Activated CD4-positive, alpha-beta T cell treated with anti-CD3 and anti-CD28 coated beads for 24 hours (primary cell): ENCODE measurements at places on chromosomes 12 and 14.

DNA sequence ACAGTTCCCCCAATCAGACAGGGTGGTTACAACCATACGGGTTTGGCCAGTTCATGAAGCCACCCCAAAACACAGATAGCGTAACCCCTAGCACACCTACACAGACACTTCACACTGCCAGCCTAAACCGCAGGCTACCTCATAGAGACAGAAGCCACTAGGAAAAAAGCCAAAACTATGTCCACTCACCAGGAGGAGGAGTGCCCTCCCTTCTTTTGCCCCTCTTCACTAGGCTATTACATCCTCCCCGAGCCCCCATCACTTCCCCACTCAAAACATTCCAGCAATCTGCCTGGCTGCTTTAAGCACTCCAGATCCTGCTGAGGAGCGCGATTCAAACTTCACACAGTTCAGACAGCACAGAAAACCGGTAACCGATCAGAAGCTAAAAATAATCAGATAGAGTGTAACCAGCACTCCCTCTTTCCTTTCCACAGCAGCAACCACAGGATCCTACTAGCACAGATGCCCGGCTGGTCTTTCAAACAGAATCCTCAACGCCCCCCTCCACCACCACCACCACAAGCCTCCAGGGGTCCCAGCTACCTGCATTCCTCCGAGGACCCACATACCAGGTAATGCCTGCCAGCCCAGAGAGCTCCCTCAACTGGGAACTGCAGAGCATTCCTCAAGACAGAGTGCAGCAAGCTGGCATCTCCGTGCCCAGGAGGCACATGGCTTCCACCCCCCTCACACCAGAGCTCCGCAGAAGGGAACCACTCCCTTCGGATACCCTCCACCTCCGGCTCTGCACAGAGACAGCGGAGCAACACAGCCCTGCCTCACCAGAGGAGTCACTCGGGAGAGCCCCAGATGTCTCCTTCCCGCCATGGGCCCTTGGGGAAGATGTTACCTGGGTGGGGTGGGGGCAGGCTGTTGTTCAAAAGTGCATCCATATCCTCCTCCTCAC, 1.5 kb downstream of the CHD4 start:
- no peak for DNase-seq

GRCh38 chr12:47801904-47802246, 17.8 kb downstream of the HDAC7 start:
- DNase-seq: no peak

DNA sequence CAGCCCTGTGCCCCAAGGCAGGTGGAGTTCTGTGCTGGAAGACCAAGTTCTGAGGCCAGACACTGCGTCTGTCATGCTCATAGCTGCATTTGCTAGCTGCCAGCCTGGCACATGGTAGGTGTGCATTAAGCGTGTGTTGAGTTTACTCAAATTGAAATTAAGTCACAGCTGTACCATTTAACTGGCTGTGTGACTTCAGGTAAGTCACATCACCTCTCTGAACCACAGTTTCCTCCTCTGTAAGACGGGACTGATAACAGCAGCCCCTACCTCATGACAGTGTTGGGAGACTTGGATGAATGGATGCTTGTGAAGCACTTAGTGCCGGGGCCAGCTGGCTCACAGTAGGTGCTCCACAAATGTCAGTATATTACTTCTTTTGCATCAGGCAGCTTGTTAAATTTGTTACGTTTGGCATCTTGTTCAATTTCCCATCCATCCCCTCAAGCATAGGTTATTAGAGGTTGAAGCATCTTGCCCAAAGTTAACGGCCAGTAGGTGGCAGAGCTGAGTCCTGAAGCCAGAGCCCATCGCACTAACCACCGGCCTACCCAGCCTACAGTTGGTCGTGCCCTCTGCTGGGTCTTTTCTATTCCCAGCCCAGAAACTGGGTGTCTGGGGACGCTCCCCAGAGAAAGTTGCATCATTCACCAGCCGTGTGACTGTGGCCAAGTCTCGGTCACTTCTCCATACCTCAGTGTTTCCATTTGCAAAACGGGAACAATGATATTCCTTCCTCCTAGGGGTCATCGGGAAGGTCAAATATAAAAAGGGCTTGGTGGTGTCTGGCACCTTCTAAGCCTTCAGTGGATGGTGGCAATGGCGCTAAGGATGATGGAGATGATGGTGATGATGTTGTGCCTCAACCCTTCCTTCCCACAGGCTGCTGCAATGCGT, 4.5 kb downstream of the DAO start:
- DNase-seq: peak; percentile 53

DNA sequence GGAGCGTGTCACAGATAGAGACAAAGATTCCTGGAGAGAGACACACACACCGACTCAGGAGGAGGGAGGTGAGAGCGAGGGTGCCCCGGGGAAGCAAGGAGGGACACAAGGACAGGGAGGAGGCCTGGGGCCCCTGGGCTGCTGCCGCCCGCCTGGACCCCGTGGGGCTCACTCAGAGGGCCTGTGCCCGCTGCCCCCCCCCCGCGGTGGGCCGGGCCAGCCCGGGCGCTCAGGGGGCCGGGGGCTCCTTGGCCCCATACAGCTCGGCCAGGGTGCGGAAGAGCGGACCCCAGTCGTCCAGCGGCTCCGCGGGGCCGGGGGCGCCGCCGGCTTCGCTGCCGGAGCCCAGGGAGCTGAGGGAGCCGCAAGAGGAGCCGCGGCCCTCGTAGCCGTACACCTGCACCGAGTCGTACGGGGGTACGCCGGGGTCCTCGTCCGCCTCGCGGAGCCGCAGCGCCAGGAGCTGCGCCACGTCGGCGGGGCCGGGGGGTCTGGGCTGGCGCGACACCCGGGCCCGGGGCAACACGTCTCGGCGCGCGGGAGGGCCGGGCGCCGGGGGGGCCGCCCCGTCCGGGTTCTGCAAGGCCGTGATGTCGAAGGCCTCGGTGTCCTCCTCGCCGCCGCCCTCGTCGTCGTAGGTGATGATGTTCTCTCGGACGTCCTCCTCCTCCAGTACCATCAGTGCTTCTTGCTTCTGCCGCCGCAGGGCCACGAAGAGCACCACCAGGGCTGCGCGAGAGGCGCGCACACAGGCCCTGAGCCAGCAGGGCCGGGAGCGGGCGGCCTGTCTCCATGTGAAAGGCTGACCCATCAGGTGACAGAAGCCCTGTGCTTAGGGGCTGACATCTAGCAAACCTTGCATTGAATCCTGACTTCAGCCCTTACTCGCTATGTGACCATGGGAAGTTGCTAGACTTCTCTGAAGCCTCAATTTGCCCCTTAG, 6.0 kb downstream of the PSMB11 start:
- no peak for DNase-seq

DNA sequence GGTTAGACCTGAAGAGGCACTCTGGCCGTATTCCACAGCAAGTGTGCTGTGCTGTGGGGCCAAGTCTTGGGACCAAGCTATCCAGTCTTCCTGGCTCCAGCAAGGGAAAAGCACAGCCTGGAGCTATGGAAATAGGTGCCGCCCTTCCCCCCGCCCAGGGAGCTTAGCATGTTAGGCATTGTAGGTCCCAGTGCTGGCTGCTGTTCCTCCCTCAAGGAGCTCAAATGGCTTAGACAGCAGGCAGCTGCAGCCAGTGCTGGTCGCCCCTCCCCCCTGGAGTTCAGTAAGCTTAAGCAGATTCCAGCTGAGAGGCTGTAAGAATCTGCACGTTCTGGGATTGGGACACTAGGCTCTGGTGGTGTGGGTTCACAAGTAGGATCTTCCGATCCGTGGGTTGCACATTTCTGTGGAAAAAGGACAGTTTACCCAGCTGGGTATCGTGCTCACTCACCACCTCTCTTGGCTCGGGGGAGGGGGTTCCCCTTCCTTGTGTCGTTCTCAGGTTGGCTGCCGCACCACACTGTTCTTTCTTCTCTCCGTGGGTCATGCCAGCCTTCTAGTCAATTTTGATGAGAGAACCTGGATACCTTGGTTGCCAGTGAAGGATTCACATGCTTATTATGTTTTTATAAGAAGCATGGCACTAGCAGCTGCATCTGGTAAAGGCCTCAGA, 127.3 kb downstream of the CNTN1 start:
- DNase-seq: no peak

DNA sequence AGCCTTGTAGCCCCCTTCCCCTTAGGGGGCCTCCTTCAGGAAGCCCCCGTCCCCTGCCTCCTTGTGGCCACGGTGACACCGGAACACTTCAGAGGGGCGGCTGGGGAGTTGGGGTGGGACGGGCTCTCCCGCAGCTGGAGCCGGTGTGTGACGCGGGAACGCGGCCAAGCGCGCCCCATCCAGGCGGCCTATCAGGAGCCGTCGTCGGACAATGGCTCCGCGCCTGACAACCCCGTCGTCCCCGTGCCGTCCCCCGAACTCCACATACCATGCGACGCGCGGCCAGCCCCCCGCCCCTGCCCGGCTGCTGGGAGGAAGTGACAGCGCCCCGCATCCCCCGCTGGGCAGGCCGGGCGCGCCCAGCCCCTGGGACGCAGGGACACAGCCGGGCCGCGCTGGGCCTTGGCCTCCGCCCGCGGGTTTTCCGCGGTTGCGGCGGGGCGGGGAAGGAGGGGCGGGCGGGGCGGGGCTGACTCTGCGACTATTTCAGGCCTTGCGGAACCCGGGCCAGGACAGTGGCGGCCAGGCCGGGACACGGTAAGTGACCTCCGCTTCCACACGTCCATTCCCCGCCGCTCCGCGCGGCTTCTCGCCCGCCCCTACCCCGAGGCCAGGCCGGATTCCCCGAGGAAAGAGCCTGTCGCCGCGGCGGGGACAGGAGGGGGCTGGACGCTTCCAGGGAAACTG, at the start of gene TNFAIP2:
TNFAIP2 (plus strand) TSS at position 515 of the 687 bp plus-strand sequence. CDS start 2,997 bp downstream, outside the sequence.
- DNase-seq: no peak

GRCh38 chr14:60502541-60502940, 6.4 kb upstream of the SIX6 start:
- DNase-seq: no peak
